Stimulated activated CD4-positive, alpha-beta T cell treated with anti-CD3 and anti-CD28 coated beads, Interleukin-15, amount 100 ng/mL, for 1 hour (primary cell): ENCODE measurements at places on chromosomes 6 and 20.

DNA sequence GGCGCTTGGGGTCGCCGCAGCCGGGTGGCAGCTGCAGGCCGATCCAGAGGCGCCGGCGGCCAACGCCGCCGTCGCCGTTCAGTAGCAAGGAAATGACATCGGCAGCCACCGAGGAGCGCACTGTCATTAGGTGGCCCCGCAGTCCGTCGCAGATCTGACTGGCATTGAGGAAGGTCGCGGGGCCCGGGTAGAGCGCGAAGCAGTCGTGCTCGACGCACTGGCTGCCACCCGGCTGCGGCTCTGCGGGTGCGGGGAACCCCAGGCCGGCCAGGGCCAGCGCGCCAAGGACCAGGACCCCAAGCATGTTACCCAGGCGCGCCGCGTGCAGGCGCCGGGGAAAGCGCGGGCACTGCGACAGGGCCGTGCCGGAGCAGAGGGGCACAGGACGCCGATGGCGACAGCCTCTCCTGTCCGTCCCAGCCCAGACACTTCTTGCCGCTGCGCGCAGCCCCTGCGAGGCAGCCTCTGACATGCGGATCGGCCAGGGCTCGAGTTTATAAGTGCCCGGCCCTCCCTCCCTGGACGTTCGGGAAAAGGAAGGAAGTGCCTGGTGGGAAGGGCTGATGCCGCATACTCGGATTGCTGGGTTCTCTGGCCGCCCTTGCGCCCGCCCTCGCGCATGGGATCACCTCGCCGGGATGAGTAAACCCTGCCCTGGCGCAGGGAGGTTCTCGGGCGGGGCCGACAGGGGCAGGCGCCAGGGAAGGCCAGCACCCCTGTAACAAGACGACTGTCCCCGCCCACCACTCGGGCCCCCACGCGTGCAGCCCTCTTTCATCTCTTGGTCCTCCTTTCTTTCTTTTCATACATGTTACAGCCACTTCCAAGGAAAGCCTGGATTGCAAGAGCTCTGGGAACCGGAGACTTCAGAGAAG lies at the start of gene THBD:
TSS of gene THBD (minus strand) at position 472 of the 875 bp plus-strand sequence. CDS start at position 304, 168 bp downstream.
- no peak for DNase-seq

DNA sequence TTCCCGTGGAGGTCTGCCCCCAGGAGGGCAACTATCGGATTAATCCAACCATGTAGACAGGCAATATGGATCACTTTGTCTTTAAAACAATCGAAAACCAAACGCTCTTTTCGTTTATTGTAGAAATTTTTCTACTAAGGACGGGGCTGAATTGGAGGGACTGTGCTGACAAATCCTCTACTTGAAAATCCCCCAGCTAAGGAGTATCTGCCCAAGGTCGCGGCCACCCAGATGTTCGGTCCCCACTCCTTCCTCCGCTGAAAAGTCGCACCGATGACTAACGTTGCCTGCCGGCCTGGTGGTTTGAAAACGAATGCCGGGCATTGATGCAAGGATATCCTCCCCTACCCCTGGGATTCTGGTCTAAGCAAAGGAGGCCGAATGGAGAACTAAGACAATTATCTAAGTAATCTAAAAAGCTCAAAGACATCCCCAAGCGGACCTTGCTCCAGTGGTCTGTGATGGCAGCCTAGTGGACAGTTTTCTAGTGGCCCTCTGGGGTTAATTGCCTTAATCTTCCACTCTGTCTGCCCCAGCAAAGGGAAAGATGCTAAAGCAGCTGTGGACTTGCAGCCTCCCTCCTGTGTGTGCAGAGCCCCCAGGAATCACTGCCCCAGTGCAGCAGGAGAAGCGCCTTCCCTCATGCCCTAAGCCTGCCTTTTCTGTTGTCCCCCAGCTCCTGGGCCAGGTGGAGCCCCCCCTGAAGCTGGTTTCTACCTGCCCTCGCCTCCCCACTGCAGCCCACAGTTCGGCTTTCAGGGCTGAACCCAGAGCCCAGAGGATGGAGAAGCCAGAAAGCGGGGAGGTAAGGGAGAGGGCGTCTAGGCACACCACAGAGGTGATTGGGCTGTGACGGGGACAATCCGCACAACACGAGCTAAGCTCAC lies 3.6 kb upstream of the FOXC1 start:
- no peak for DNase-seq

- no peak for DNase-seq
Measured at GRCh38 chr20:46304361-46304760, 3.9 kb downstream of the CDH22 start.

DNA sequence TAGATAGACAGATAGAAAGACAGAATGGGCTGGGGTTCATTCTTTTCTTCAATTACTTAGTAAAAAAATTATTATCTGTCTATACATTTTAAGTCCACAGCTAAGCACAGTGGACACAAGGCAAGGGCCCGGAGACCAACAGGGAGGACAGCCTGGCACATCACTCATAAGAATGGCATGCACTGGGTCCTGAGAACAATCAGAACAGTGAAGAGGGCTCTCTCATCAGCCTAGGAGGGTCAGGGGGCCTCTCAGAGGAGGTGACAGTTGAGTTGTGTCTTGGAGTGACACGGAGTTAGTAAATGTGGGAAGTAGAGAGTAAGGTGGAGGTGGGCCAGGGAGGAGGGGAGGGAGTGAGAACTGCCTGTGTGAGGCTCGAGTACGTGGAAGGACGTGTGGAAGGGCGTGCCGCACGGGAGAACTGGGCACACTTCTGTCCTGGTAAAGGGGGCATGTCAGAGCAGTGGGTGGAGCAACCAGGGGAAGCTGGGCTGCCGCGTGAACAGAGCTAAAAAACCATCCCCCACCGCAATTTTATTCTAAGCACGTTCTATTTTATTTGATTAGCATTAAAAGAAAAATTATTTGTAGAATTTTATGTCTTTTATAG lies 45.1 kb upstream of the DSP start:
- no peak for DNase-seq

GRCh38 chr6:156031516-156031915 lies 575.9 kb upstream of the NOX3 start:
- no peak for DNase-seq

- DNase-seq: no peak
Measured at GRCh38 chr6:50681213-50681824, 32.0 kb upstream of the TFAP2D start.

DNA sequence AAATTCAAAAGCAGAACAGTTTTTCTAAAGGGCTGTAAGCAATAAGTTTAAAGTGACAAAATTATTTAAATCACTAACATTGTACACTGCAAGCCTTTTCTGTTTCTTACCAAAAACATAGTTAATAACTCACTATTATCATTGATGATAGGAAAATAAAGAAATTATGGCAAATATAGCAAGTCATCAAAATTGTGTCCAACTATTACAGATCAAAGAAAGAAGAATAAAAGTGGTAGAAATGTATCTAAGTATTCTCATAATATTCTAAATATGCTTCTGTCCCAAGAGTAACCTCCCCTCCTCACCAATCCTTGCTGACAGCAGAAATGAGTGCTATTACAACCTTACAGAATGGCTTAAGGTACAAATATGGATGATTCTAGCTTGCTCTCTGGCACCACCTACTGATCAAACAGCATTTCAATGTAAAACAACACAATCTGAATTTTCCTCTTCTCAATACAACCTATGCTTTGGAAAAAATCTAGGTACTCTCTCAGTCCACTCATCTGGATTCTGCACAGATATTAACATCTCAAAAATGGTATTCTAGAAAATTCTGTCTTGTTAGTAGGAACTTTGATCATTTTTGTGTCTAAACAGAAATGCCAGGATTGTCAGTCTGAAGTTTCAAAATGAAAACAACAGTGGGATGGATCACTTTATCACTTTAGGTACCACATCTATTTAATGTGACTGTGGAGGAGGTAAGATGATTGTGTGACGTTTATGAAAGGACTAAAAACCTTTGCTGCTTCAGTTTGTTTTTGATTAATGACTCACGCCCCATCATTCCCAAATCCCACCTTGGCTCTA lies 40.9 kb downstream of the ZFP64 start:
- no peak for DNase-seq

- DNase-seq: no peak
Measured at GRCh38 chr6:108728826-108729225, 119.4 kb upstream of the ARMC2 start.

DNA sequence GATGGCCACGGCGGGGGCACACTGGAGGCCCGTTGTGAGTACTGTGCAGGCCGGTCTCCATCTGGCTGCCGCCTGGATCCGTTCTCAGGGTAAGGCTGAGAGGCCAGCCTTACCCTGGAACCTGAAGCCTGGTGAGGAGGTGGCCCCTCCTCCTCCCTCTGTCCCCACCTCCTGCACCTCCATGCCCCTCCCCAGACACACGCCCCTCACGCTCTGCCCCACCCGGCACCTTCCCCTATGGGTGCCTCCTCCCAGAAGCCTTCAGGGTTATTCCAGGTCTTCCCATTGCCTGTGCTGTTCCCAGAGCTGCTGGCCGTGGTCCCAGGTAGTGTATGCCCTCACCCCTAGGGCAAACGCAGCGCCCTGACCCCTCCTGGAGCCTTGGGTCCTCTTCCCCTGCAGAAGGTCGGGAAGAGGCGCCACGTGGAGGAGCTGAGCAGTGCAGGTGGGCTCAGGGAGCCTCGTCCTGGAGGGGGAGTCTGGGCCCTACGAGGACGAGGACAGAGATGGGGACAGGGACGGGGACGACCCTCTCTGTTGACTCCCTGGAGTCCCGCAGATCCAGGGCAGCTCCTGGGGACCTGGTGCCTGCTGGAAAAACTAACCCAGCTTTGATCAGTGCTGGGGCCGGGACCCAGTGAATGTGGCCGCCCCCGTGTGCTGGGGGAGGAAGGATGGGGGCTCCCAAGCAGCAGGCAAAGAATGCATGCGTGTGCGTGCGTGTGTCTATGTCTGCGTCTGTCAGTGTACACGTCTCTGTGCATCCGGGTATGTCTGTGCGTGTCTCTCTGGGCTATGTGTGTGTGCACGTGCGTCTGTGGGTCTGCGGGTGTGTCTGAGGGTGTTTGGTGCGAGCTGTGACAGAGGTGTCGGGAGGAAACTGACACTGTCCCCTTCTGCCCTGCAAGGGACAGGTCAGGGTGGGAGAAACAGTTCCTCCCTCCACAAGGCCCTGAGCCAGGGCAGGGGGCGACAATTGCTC lies 8.2 kb upstream of the HRH3 start:
- no peak for DNase-seq

DNA sequence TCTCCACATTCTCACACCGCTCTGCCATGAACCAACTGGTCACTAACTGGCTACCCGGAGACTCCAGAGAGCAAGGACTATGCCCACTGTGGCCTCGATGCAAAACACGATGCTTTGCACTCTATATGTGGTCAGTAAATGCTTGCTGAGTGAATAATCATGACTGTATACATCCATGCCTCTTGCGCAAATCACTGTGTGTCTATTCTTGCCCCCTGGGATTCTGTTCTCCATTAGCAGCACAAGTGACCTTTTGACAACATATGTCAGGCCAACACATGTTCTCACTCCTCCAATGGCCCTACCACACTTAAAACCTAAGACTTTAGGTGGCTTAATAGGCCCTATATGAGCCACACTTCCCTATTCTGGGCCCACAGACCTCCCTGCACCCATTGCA lies 16.9 kb downstream of the KIF16B start:
- DNase-seq: no peak

GRCh38 chr6:9848094-9848493 lies 566.8 kb downstream of the TFAP2A start:
- no peak for DNase-seq

- DNase-seq: no peak
Measured at GRCh38 chr6:167915139-167915538, 82.3 kb upstream of the KIF25 start.

GRCh38 chr6:82270881-82271635 lies 23.5 kb upstream of the IBTK start:
- no peak for DNase-seq
